ENCODE measurements at places on chromosomes 16 and 17. TPM values are rescaled to one million over a fixed set of nuclear protein-coding genes. Genes with fewer than 3 reads are reported as not detected.

Gene DOC2A
- 0.17 TPM for total RNA-seq

Gene ACSM5
- total RNA-seq: 0.12 TPM

Gene KRTAP2-3
- 11.6 TPM for total RNA-seq

Gene WFIKKN2
- not detected for total RNA-seq

Gene ATP2A1
- total RNA-seq: 0.92 TPM

Gene SEPTIN1
- not detected for total RNA-seq

Gene CTRB2
- total RNA-seq: not detected

Gene DCTPP1
- total RNA-seq: 108 TPM

Measured in epithelial cell of proximal tubule (primary cell).